ENCODE measurements at places on chromosomes 1 and 21. TPM values are rescaled to one million over a fixed set of nuclear protein-coding genes. Genes with fewer than 3 reads are reported as not detected.

DNA sequence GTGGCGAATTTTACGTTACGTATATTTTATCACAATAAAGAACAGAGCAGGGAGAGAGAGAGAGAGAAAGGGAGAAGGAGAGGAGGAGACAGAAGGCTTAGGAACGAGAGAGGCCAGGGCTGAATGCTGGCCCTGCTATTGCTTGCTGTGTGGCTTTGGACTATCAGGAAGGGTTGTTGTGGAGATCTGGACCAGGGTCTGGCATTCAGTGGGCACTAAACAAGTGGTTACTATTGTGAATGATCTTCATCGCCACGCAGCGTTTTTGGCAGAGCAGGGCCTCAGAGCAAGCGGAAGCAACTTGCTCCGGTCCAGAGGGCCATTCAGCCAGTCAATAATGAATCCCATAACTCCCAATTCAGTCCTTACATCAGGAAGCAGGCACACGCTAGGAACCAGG lies 26.4 kb downstream of the PIK3C2B start:
- H3K4me1 ChIP-seq = no peaks in the 10 kb centered on the region
- no peak overlapping the region for H3K4me3 ChIP-seq
- H3K36me3 ChIP-seq = no peaks in the 10 kb centered on the region
- H3K27ac ChIP-seq = no peak overlapping the region
- no peaks in the 10 kb centered on the region for H3K27me3 ChIP-seq

GRCh38 chr21:29190923-29191331 lies 60.5 kb downstream of the MAP3K7CL start:
- peaks cover 24% of the 10 kb centered on the region for H3K4me1 ChIP-seq
- H3K36me3 ChIP-seq = no peaks in the 10 kb centered on the region
- H3K4me3 ChIP-seq = no peak overlapping the region
- H3K27ac ChIP-seq = no peak overlapping the region
- H3K27me3 ChIP-seq = peaks cover 13% of the 10 kb centered on the region

GRCh38 chr1:80363689-80364475 lies 1357.4 kb upstream of the ADGRL4 start:
- no peak overlapping the region for H3K4me3 ChIP-seq
- H3K36me3 ChIP-seq = no peaks in the 10 kb centered on the region
- DNase-seq = no peak
- H3K4me1 ChIP-seq = no peaks in the 10 kb centered on the region
- H3K27ac ChIP-seq = no peak overlapping the region

- H3K36me3 ChIP-seq = no peaks in the 10 kb centered on the region
- peaks cover 31% of the 10 kb centered on the region for H3K4me1 ChIP-seq
- H3K27me3 ChIP-seq = no peaks in the 10 kb centered on the region
- H3K27ac ChIP-seq = peak overlapping the region; percentile 80
- peak overlapping the region; percentile 24 for H3K4me3 ChIP-seq
These were observed 69.2 kb upstream of the EPS8L3 start for GRCh38 chr1:109832945-109833344.

DNA sequence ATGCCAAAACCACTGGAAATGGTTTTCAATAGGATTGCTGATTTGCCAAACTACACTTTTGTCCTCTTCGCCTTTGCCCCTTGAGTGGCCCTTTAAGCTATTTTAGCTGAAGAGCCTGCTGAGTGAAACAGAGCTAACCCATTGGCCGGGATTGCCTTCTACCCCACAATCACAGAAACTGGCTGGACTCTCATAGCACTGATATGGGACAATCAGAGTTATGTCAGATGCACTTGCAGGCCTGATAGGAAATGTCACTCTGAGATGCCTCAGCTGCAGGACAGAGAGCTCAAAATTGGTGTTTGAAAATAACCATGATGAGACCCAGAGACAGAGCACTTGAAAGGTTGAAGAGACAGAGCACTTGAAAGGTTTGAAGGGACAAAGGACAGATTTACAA lies 354.4 kb downstream of the BRINP2 start:
- H3K4me1 ChIP-seq = no peaks in the 10 kb centered on the region
- no peak overlapping the region for H3K4me3 ChIP-seq
- no peak overlapping the region for H3K27ac ChIP-seq
- DNase-seq = no peak

GRCh38 chr1:205224736-205225135 lies 3.0 kb upstream of the TMCC2 start:
- peaks cover 11% of the 10 kb centered on the region for H3K4me1 ChIP-seq
- H3K27me3 ChIP-seq = peaks cover 12% of the 10 kb centered on the region
- no peak overlapping the region for H3K4me3 ChIP-seq
- H3K36me3 ChIP-seq = no peaks in the 10 kb centered on the region
- no peak overlapping the region for H3K27ac ChIP-seq

DNA sequence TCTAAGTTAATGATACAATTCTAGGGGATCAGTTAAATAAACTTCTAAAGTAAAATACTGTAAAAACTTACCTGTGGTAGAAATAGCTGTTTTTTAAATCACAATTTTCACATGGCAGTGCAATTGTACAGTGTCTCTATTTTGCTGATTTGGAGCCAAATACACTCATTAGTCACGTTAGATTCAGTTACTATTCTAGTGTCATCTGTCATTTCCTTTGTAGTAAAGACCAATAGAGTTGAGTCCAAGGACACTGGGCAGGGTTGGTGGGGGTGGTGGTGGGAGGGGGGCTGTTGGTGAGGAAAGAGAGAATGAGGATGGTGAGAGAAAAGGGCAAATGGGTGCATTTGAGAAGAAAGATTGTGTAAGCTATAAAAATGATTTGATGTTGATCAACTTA lies 33.6 kb downstream of the CD55 start:
- H3K36me3 ChIP-seq = no peaks in the 10 kb centered on the region
- peaks cover 23% of the 10 kb centered on the region for H3K4me1 ChIP-seq
- no peak overlapping the region for H3K27ac ChIP-seq
- no peaks in the 10 kb centered on the region for H3K27me3 ChIP-seq

DNA sequence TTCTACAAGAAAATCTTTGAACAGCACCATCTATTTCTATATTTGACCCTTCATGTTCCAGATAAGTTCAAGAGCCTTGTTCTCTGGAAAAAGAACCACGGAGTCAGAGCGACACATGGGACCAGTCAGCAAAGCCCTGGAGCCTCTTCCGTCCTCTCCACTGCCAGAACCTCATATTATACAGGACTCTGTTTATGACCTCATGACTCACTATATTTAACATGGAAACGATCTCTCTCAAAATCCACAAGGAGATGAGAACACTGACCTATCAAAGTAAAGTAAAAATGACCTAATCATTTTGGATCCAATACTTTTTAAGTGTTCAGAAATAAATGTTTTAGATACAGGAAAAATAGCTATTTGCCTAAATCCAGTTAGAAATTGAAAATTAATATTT lies 124.6 kb upstream of the KRTAP19-8 start:
- no peak overlapping the region for H3K4me3 ChIP-seq
- peaks cover 41% of the 10 kb centered on the region for H3K4me1 ChIP-seq
- H3K36me3 ChIP-seq = no peaks in the 10 kb centered on the region
- no peak overlapping the region for H3K27ac ChIP-seq

DNA sequence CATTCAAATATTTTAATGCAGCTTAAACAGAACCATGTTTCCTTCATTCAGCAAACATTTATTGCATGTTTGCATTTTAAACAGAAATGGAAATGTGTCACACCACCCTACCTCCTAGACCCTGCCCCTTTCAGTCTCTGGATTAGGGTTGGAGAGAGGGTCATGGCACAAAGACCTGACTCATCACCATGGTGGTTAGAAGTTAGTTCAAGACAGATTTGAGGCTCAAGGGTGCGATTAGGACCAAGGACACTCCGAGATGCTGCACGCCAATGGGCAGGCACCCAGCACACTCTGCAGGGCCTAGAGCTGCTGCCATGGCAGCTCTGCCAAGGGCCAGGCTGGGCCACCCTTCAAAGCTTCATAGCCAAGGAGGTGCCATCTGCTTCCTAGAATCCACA lies 86.9 kb downstream of the NAV1 start:
- no peak for DNase-seq
- no peaks in the 10 kb centered on the region for H3K36me3 ChIP-seq
- H3K27ac ChIP-seq = no peak overlapping the region
- H3K4me3 ChIP-seq = no peak overlapping the region

- no peak overlapping the region for H3K4me3 ChIP-seq
- H3K27ac ChIP-seq = peak overlapping the region; percentile 35
- H3K4me1 ChIP-seq = no peaks in the 10 kb centered on the region
- no peaks in the 10 kb centered on the region for H3K36me3 ChIP-seq
- H3K27me3 ChIP-seq = no peaks in the 10 kb centered on the region
- DNase-seq = no peak
These were observed 53.3 kb downstream of the EIF4G3 start for GRCh38 chr1:21123287-21123948.

GRCh38 chr1:29395736-29396437 lies 159.6 kb downstream of the PTPRU start:
- H3K4me3 ChIP-seq = no peak overlapping the region
- H3K27ac ChIP-seq = no peak overlapping the region
- no peaks in the 10 kb centered on the region for H3K27me3 ChIP-seq
- DNase-seq = no peak
- H3K4me1 ChIP-seq = no peaks in the 10 kb centered on the region

DNA sequence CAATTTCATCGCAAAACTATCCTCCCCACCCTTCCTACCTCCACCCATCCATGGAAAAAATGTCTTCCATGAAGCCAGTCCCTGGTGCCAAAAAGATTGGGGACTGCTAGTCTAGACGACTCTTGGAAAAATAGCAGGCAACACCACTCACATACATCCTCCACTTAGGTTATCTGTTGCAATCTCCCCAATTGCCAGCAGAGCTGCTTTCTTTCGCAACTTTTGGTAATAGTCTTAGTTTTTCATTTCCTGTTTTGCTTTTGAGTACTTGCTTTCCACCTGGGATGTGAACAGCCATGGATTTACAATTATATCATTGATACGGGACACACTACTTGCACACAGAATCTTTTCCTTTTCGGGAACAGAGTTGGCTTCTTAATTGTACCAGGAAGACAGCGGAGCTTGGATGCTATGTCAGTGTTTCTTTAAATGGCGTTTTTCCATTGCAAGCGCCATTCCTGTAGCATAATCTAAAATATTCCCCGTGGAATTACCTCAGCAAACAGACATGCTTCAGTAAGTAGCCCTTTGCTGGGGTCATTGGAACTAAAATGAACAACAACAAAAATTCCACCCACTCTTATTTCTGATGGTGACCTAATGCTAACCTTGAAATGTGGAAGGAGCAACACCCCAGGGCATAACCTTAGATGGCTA lies 183.3 kb upstream of the ADGRL2 start:
- peak; percentile 18 for DNase-seq
- H3K4me1 ChIP-seq = no peaks in the 10 kb centered on the region
- H3K4me3 ChIP-seq = no peak overlapping the region
- H3K36me3 ChIP-seq = no peaks in the 10 kb centered on the region

- peak overlapping the region; percentile 39 for H3K27ac ChIP-seq
- H3K27me3 ChIP-seq = peaks cover 12% of the 10 kb centered on the region
- DNase-seq = peak; percentile 76
- H3K4me1 ChIP-seq = peaks cover 22% of the 10 kb centered on the region
These were observed 103.9 kb downstream of the EBNA1BP2 start for GRCh38 chr1:43067977-43068751.

- H3K27me3 ChIP-seq = peaks cover 22% of the 10 kb centered on the region
- peaks cover 32% of the 10 kb centered on the region for H3K4me1 ChIP-seq
- peak; percentile 86 for DNase-seq
- peak overlapping the region; percentile 91 for H3K4me3 ChIP-seq
- no peaks in the 10 kb centered on the region for H3K36me3 ChIP-seq
These were observed 59.0 kb upstream of the ACOT11 start for GRCh38 chr1:54488779-54489626.

DNA sequence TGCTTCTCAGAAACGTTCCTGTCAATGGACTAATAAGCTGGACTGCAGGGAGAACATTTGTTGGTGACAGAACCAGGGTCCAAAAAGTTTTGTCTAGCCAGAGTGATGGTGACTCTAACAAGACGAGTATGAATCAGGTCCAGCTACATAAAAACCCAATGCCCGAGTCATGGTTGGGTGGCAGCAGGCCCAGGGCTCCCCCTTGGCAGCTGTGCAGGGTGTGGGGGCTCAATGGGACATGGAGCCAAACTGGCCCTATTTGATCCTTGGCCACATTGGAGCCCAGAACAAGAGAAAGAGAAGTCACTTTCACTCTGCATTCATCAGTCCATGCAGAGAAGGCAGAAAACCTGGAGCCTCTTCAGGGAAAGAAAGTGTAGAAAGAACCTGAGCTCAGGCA lies 37.9 kb upstream of the TENT5C start:
- no peaks in the 10 kb centered on the region for H3K27me3 ChIP-seq
- H3K36me3 ChIP-seq = no peaks in the 10 kb centered on the region
- H3K4me1 ChIP-seq = no peaks in the 10 kb centered on the region
- no peak overlapping the region for H3K27ac ChIP-seq

DNA sequence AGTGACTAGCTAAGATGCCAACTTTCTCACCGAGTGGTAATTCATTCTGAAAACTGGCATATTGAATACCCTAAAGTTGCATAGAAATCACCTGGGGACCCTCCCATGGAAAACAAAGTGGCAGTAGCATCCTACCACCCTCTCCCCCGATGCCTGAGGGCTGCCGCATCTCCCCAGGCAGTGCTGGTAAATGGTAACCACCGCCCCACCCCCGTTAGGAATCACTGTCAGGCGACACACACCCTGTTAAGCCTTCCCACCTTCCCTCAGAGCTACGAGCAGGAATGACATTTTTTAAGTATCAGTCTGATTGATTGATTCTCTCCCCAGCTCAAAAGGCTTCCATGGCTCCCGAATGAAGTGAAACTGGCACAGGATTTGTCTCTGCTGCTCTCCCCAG lies 28.3 kb downstream of the TMPRSS2 start:
- no peak overlapping the region for H3K4me3 ChIP-seq
- peaks cover 27% of the 10 kb centered on the region for H3K4me1 ChIP-seq
- peak; percentile 21 for DNase-seq
- H3K27ac ChIP-seq = no peak overlapping the region
- no peaks in the 10 kb centered on the region for H3K27me3 ChIP-seq

DNA sequence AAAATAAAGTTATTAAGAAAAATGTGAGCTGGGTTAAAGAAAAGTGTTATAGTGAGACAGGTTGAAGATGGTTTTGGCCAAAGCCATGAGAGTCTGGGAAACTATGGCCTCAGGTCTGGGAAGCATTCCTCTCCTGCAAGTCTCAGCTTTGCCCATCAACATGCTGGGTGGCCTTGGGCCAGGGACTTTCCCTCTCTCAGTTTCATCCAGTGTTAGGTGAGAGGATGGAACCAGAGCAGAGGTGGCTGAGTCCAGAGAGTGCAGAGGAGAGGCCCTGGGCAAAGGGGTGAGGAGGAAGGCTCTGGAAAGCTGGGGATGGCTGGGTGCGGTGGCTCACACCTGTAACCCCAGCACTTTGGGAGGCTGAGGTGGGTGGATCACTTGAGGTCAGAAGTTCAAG lies 10.5 kb downstream of the PADI2 start:
- no peaks in the 10 kb centered on the region for H3K4me1 ChIP-seq
- H3K4me3 ChIP-seq = no peak overlapping the region
- no peak overlapping the region for H3K27ac ChIP-seq
- H3K27me3 ChIP-seq = no peaks in the 10 kb centered on the region
- DNase-seq = no peak
- no peaks in the 10 kb centered on the region for H3K36me3 ChIP-seq

Gene INSRR
- not detected for total RNA-seq

Gene ANGPTL7
- not detected for total RNA-seq

Gene TAGLN2
- total RNA-seq = 60.1 TPM

Gene SERINC2
- total RNA-seq = 20.5 TPM

Gene LRRC8D
- 48.1 TPM for total RNA-seq

Gene CASQ1
- 2.8 TPM for total RNA-seq

Gene SLC16A4
- 0.94 TPM for total RNA-seq

Gene MAP1LC3C
- 1.7 TPM for total RNA-seq
